ENCODE measurements at places on chromosomes 6 and 20.

- DNase-seq = no peak
These were observed 188.4 kb downstream of the TRDN start for GRCh38 chr6:123448306-123448884.

GRCh38 chr6:127302728-127303660 is 36.3 kb downstream of the RNF146 start:
- DNase-seq = no peak

- no peak for DNase-seq
These were observed 75.0 kb downstream of the IRF4 start for GRCh38 chr6:466564-466963.

DNA sequence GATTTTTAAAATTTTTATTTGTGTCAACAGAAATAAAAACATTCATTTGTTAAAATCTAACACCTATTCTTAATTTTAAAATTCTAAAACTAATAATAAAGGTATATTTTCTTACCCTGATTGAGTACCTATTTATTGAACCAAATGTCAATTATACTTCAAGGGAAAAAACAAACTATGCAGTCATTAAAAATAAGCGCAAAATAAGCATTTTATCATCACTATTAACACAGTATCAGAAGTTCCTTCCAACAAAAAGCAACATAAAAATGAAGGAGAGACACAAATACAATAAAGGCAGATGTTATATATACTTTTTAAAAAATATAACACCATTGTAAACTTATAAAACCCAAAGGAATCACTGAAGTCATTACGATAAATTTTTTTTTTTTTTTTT is 52.7 kb downstream of the ZHX3 start:
- no peak for DNase-seq

- DNase-seq = no peak
These were observed 87.0 kb upstream of the BMP2 start for GRCh38 chr20:6680441-6680840.

- DNase-seq = no peak
These were observed 140.4 kb downstream of the CENPW start for GRCh38 chr6:126480268-126480667.

GRCh38 chr6:156175971-156176421 is 601.2 kb upstream of the ARID1B start:
- DNase-seq = no peak

DNA sequence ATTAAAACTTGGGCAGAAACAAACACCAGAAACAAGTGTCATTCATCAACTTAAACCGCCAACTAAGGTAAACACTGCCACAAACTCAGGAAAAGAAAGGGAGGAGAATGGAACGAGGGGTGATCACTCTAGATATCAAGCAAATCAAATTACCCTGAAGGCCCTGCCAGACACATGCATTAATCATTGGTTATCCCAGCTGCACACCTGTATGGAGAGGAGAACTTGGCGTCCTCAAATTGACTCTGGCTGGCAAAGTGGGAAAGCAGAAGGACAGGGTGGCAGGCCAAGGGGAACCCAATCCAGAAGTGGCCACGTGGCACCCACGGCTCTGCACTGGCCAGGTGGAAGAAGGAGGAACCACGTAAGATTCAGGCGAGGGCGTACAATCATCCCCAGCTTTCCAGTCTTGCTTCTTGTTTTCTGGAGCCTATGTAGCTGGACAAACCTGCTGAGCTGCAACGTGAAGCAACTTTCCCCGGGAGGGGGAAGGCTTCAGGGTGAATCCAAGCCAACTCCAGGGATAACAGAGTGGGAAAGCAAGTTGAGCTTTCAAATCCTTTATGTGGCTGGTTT is 156.2 kb upstream of the JARID2 start:
- no peak for DNase-seq

DNA sequence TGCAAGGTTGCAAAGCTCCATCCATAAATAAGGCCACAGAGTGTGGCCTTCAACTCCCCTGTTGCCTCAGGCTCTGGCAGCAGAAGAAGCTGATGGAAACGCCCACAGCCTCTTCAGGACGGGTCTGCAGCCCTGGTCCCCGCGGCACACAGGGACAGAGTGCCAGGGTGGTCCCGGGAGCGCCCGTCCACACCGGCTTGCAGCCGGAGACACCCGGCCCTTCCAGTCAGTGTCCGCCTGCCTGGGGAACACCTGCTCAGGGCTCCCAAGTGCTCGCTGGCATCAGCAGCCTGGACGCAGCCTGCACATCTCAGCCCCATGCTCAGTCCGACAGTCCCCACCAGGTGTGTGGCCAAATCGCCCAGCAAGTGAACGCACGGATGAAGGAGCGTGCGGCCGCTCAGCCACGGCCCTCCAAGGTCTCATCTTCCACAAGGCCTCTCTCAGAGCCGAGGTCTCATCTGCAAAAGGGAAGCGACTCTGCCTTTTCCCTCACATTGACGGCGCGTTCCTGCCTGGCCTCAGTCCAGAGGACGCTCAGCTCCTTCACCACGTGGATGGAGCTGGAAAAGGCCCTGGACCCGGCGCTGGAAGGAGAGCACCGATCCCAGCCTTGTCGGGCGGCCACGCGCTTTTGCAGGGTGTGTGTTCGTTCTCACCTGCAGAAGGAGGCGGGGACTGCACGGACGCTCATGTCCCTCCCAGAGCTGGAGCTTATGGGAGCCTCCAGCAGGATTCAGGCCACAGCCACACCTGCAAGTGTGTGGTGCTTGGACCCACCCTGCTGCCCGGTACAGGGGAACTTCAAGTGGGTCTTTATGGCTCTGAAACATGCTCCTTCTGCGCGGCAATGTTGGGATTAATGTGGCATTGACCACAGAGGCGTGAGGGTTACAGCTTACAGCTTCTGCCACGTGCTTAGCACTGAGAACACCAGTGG is 180.4 kb downstream of the DLL1 start:
- DNase-seq = no peak

DNA sequence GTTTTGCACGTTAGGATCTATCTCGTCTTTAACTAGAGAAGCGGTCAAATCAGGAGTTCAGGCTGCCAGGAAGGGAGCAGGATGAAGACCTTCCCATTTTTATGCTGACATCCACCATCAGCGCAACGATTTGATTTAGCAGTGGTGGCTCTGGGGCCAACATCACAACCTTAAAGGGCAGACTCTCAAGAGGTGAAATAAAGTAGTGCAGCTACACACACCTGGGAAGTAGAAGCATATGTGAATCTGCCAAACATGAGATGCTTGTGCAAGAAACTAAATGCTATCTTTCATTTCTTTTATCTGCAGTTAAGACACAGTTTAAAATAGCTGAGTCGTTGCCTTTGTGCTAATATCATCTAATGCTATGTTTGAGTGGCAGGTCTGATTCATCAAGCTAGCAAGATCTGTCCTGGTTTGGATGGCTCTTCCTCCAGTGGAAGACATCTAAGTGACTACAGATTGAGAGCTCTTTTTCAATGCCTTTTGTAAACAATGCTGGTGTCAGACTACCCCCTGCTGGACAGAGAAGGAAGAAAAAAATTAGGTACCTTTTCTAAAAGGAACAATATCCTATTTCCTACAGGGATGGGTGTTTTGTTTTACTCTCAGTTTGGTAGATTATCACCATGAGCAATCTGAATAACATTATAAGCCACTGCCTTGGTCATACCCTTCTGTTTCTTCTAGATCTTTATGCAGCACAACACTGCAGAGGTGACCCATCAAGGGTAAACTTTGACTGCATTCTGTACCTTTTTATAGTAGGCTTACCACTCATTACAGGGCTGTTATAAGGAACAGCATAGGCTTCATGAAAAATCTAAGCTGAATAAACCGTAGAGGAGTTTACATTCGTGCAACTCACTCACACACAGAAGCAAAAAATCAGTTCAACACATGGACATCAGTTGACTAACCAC is 171.6 kb upstream of the FBXL4 start:
- no peak for DNase-seq

DNA sequence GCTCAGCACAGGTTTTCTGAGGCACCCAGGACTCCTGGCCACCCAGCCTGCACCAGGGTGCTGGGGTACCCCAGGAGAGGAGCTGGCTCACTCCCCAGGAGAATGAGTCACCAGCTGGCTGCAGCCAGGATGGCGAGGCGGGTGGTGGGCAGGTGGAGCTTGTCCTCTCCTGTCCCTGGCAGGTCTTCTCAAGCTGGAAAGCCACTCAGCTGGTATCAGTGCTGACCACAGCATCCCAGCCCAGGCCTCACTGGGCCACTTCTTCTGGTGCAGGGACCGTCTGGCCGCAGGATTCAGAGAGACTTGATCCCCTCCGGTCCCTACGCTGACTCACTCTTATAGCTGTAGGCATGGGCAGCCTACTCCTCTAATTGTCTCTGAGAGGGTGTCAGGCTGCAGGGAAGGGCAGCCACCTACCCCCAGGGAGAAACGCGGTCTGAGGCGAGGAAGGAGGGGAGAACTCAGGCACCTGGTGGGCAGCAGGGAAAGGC is 22.2 kb downstream of the TFEB start:
- DNase-seq = no peak

- DNase-seq = no peak
These were observed 140.3 kb upstream of the STMND1 start for GRCh38 chr6:16961577-16961976.
